AG08395 (cell line): ENCODE measurements at places on chromosomes 3 and 15.

GRCh38 chr3:38235466-38235865, 30.1 kb upstream of the SLC22A13 start:
- no peak for DNase-seq

DNA sequence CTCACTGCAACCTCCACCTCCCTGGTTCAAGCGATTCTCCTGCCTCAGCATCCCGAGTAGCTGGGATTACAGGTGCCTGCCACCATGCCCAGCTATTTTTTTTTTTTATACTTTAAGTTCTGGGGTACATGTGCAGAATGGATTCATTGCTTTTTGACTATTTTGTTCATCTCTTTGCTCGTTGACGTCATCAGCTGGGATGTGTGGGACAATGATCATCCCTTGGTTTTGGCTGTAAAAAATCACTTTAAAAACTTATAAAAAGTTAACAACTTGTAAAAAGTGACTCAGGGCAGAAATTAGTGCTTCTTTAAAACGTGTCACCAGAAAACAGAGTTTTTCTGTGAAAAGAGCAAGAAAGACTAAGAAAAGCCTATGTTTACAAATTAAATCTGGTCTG, 37.8 kb downstream of the IGSF10 start:
- DNase-seq = no peak

DNA sequence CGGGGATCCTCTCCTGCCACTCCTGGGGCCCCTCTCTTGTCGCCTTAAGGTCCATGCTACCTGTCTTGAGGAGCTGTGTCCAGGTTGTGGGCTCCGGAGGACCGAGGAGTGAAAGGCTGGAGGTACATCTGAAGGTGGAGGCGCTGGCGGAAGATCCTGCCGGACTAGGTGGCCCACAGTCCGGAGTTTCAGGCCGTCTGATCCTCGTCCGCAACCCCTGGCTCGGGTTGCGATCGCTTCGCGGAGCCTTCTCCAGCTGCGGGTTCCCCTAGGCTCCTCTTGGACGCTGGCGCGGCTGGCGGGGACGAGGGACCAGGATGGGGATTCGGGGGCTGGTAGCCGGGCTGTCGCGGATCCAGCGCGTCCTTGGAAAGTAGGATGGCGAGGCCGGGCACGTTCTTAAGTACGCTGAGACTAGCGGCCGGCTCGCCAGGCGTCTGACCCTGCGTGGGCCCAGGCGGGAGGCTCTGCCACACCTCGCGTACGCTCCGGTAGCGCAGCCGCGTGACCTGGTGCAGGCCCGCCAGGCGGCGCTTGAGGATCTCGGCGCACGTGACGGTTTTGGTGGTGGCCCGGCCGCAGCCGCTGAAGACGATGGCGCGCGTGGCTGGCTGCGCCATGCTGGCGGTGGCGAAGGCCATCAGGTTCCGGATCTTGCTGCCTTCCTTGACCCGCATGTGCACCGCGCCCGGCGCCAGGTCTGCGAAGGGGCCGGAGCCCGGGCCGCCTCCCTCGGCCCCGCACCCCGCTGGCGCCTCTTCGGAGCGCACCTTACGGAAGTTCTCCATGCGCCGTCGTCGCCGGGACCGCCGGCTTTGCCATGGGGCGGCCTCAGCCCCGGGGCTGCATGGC, 550 bp downstream of the RPP25 start:
- peak; percentile 51 for DNase-seq

GRCh38 chr3:14506626-14507304, 33.4 kb downstream of the GRIP2 start:
- DNase-seq = no peak

- DNase-seq = no peak
Observed at GRCh38 chr3:13798401-13798800, 81.5 kb downstream of the WNT7A start.

DNA sequence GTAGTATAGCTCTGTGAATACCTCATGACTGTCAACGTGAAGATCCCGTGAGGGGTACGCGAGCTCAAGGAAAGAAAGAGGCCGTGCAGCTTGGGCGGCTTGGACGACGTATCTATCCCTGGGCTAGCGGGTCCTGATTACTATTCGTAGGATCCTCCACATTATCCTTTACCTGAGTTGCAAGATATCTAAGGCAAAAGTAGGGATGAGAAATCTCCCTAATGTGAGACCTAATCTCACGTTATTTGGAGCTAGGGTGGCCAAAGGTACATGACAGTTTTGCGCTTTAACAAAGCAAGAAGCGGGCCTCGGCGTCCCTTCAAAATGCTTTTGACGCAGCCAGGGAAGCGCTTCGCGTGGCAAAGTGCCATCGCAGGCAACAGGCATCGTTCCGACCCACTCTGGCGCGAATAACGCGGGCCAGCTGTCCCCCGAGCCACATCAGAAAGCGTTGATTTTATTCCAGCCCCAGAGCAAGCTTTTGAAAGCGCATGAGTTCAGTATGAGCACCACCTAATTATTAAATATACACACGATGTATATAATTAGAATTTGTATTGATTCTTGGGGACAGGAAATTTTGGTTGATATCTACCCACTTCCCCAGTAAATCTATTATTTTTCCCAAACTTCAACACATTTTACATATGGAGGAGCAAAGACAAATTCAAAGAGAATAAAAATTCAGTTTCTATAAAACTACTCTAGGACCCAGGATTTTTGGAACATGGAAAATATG, 2.5 kb upstream of the EOMES start:
- DNase-seq = no peak

DNA sequence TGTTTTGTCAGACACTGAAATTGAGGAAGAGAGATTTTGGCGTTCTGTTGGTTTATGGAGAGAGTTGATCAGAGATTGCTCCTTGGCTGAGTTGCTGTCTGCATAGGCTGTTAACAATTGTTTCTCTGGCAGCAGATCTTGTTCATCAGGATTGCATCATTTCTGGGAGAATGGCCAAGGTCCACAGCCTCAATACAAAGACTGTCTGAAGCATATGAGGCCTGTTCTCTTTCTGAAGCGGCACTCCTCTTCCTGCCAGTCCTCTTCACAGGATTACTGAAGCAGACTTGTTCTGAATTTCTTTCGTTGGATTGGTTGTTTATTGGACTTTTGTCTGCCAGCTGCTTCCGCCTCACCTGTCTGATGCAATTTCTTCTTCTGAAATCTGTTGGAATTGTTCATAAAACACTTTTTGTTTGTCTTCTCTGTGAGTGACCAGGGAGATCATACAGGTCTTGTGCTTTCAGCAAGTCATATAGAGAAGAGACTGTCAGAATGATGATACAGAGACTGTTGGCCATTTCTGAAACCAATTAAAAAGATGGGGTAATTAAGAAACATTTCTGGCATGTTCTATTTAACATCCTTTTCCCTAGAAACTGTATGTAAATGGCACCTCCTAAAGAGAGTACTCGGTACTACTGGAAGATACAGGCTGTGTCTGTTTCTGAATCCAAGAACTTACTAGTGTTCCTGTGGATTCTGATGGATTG, 25.5 kb downstream of the SETD5 start:
- DNase-seq = peak; percentile 89

GRCh38 chr3:13451301-13451673, 28.8 kb upstream of the HDAC11 start:
- no peak for DNase-seq

DNA sequence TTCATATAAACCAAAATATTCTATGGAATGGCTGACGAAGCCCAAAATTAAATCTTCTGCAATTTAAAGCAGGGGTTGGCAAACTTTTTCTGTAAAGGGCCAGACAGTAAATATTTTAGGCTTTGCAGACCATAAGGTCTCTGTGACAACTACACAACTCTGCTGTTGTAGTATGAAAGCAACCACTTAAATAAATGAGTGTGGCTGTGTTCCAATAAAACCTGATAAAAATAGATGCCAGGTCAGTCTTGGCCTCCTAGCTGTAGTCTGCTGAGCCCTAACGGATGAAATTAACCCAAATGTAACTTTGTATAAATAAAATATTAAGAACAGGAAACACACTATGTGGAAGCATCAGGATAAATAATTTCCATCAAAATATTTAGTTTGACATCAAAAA, 104.2 kb downstream of the FBXL22 start:
- no peak for DNase-seq

GRCh38 chr15:48566668-48567067, 78.8 kb downstream of the FBN1 start:
- DNase-seq = no peak

DNA sequence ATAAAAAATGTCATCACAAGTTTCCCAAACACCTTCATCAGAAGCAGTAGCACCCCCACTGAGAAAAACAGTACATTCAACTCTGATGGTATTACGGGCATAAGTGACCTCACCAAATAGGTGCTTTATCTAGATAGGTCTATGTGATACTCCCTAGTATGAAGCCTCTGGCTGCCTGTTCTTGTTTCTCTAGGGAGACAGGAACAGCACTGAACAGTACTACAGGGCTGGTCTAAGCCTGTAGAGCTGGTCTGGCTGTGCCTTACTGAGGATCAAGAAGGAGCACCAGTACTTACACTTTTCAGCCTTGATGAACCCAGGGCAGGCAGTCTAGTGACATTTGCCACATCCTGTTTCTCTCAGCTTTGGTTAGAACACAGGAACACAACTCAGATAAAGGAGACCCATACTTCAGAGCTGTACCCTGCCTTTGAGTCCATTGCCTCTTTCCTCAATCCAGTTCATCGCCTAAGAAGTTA, 35.9 kb downstream of the OXNAD1 start:
- no peak for DNase-seq

DNA sequence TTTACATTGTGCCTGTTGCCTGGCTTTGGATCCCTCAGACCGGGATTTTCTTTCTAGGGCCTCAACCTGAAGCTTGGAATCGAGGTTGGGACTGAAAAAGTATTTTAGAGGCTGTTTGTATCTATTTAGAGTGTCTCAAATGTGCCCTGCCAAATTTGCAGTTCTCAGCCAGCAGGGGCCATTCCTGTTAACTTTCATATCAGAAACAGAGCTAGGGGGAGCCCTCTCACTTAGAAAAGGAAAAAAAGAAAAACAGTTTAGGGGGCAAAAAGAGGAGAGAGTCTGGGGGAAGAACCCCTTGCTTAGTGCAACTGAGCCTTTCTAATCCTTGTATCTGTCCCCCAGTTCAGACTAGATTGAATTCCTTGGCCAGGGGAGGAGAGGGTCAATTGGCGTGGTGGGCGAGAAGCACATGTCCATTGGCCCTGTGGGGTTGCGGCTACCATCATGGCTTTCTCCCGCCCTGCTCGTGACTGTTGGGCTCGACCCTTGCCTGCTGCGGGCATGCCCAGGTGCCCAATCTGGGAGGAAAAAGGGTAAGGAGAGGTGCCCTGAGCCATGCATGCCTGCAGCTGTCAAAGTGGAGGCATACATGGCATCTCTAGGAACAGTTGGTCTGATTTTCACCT, 101.6 kb downstream of the CFAP44 start:
- DNase-seq = no peak

DNA sequence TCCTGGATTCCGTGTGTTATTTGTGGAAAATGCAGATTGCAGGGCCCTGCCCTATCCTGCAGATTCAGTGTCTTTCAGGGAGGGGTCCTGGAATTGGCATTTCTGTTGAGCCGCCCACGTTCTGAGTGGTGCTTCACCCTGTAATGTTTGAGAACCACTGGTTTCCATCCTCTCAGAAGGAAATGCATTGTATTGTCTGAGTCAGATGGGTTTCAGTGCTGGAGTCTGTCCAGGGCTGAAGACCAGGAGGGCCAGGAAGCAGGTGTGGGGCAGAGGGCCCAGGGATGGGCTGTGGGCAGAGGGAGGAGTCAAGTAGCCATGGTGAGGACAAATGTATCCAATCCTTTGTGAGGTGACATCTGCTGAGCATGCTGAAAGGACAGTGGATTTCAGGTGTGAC, 123.8 kb downstream of the SV2B start:
- no peak for DNase-seq

DNA sequence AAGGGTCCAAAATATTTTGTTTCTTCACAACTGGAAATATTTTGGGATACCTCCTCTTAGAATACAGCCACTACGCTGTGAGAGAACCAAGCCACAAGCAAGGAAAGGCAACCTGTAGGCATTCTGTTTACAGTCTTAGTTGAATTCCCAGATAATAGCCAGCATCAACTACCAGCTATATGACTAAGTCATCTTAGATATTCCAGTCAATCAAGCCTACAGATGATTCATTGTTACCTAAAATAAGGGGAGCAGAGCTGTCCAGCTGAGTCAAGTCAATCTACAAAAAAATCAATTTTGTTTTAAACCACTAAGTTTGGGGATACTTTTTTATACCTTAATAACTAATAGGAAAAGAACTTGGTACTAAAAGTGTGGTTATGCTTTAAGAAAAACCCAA, 526.4 kb upstream of the DPPA4 start:
- no peak for DNase-seq

- DNase-seq = no peak
Observed at GRCh38 chr3:59081071-59081470, 31.2 kb upstream of the CFAP20DC start.

DNA sequence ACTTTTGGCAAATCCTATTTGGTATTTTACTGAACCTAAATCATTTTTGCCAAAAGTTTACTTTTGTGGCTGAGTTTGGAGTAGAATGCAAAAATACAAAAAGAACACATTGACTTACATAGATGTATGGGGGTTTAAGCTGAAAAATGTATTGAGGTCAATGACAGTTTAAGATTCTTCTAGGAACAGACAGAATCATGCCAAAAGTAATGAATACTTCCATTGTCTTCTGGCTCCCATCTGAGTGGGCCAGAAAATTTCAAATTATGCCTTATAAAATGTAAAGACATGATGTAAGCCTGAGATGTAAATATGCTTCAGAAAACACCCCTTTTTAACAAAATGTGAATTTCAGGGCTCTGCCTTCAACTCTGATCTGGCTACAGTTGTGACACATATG, 375.1 kb upstream of the DPH6 start:
- no peak for DNase-seq

DNA sequence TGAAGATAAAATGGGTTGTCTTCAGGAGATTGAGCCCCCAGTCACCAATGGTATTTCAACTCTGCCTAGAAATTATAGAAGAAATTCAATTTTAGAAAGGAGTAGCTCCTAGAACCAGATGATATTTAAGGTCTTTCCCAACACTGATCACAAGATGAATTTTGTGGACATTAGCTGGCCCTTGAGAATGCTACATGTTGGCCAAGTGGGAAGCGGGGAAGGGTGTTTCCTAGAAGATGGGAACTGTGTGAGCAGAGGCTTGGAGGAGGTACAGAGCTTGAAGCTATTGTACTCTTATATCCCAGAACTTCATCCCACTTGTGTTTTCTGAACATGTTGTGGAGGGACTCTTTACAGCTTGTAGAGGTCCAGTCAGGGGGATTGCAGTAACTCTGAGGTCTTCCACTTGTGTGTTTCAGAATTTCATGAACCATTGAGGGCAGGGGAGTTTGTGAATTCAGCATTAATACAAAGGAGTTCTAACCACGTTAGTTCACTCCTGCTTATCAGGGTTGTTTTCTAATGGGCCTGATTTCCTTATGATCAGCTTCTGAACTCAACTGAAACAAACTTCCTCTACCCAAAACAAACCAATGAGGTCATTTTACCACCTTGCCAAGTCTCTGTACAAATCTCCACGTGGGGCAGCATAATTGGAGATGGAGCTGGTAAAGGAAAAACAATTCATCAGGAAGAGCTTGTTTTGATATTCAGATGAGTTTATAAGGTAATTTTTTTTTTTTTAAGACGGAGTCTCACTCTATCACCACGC, 152.6 kb upstream of the TPM1 start:
- DNase-seq = peak; percentile 32

- no peak for DNase-seq
Observed at GRCh38 chr3:35275768-35276167, 363.6 kb upstream of the ARPP21 start.

- DNase-seq = no peak
Observed at GRCh38 chr3:113839551-113839950, 963 bp downstream of the GRAMD1C start.

GRCh38 chr3:159937561-159938166, 51.0 kb upstream of the IL12A start:
- DNase-seq = no peak

GRCh38 chr3:46349484-46350261, 4.2 kb upstream of the CCR2 start:
- no peak for DNase-seq
